ENCODE measurements at places on chromosomes 3 and 15.

DNA sequence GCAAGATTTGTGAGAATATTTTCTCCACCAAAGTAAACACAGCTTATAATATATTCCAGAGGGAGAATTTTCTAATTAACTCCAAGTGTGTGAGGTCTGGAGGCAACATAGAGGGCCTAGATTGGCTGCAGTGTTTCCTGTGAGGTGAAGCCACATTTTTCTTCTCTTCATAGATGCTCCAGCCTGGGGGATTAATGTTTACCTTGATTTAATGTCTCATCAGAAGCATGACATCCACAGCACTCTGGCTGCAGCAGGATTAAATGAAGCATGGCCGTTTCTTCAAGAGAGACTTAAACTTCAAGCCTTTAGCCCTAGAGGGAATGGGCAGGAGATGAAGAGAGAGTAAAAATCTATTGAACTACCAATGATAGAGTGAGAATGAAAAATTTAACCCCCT lies 137.9 kb upstream of the ZBTB20 start:
- no peak for DNase-seq

- DNase-seq = no peak
Measured at GRCh38 chr3:169627073-169627472, 36.4 kb downstream of the MECOM start.

DNA sequence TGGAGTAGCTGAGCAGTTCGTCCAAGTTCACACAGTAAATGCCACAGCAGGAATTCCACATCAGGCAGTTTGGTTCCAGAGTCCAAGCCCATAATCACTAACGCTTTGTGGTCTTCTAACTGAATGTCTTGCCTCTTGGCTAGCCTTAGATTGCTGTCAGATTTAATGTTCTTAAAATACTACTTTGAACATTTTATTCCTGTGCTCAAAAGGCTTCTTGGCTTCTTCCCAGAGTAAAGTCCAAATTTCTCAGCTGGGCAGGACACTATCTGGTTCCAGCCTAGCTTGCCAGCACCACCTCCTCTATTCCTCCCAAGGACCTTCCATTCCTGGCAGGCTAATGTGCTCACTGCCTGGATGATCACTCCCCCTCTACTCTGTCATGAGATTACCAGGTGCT lies 256.9 kb downstream of the SQOR start:
- no peak for DNase-seq

GRCh38 chr15:56892659-56893363 lies 25.6 kb upstream of the TCF12 start:
- no peak for DNase-seq

DNA sequence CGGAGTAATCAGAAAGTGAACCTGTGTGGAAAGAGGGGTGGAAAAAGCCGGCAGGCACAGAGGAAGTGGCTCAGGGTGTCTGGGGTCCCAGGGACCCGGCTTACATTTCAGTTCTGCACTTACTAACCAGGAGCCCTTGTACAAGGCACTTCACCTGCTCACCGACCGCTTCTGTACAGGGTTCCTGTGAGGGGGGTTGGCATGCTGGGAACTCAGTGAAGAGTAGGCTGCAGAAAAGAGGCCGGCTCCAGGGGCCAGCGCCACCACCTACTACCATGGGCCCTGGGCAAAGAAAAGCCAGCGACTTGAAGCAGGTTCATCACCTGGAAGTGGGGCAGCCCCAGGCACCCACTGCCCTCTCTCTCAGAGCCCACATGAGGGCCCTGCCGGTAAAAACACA lies 6.2 kb downstream of the STIMATE start:
- no peak for DNase-seq

DNA sequence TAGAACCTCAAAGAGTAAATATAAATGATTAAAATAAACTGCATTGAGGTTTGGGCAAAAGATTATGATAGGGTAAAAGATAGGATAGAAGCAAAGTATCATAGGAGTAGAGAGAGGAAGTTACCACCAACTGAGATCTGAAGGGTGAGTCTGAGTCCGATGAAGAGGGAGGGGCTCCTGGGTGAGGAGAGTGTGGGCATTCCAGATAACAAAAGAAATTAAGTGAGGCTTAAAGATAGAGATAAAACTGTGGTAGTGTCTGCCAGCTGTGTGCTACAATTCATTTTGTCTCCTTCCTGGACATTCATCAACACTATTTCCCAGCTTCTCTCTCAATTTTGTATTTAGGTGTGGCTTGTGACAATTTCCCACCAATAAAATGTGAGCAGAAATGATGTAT lies 343.0 kb upstream of the PLSCR5 start:
- no peak for DNase-seq

GRCh38 chr3:161372321-161373260 lies 1.3 kb upstream of the SPTSSB start:
- DNase-seq = peak; percentile 25

DNA sequence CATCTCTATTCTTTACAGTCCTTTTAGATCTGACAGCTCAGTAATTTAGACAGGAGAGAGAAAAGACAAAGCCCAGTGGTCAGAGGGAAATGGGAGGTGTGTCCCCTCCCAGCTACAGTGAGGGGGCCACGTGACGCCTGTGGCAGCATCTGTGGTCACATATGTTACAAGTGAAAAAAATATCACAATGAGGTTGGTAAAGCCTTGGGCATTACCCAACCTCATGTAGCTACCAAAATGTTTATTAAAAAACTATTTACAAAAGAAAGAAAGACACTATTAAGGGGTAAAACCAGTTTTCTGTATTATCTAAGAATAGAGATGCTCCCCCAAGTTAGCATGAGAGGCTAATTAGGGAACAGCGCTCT lies 42.9 kb upstream of the PLCL2 start:
- no peak for DNase-seq

- no peak for DNase-seq
Measured at GRCh38 chr3:31300456-31301443, 232.0 kb upstream of the STT3B start.

DNA sequence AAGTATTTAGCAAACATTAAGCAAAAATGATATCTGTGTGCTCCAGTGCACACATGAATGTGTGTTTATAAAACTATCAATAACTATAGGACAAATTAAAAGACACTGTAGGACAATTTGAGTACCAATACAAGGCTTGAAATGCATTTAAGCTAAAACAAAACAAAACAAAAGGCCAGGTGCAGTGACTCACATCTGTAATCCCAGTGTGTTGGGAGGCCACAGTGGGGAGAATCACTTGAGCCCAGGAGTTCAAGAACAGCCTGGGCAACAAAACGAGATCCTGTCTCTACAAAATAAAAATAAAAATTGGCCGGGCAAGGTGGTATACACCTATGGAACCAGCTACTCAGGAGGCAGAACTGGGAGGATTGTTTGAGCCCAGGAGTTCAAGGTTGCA lies 50.7 kb downstream of the CSNK1G1 start:
- DNase-seq = no peak

DNA sequence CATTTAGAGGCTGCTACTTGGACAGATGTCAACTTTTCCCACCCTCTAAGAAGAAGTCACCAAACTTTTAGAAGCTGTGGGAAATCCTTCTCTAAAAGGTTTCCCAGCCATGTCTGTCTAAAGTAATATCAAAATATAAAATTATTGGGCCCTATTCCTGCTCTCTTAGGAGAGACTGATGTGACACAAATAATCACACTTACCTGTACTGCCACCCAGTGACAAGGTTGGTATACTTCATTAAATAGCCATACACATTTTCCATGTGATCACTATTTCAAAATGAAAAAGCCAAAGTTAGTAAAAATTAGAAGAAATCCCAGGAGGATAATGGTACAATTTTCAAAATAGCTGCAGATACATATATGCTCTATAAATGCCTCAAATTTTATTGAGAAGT lies 12.6 kb downstream of the OSBPL11 start:
- no peak for DNase-seq
